ENCODE measurements at places on chromosomes 6 and 20.

DNA sequence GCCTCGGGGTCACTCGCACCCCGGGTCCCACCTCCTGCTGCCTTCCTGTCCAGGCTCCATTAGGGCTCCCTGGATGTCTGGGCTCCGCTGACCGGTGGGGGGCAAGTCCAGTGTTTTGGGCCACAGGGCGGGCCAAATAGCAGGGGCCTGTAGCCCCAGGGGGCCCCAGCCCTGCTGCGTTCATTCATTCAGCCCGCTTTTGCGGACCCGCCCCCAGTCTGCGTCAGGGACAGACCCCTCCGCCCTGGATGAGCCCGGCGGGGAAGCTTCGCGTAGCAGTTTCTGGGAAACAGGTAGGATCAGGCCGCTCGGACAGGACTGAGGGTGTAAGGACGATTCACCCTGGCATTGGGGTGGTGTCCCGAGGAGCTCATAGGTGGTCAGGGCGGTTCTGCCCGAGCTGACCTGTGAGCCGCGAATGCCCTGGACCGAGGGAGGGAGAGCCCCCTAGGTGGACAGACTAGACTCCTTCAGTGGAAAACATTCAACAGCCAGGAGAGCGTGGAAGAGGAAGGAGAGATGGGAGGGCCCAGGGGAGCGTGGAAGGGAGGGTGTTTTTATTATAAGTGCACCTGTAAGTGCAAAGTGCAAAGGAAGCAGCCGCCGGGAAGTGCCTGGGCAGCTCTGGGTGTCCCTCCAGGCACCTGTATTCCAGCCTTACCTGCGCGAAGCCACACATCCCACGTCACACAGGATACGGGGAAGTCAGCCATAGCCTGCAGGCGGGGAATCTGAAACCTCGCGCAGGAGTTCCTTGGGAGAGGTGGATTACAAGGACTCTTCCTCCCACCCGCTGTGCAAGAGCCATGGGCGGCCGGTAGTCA lies 662 bp downstream of the ENTPD6 start:
- DNase-seq: no peak

DNA sequence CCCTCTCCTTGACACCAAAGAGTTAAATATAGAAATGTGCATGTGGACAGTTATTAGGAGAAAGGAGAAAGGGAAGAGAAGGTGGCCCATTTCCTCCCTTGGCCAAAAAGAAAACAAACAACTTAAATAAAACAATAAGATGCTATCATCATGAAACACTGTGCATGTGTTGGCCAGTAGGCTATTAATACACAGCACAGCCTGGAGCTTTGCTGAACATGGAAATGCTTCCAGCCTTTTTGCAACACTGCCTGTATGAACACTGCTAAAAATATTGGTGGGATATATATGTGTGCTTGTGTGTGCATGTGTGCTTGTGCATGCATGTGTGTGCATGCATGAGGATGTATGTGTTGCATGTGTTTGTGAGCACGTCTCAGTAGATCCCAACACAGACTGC lies 100.4 kb downstream of the LY86 start:
- no peak for DNase-seq

DNA sequence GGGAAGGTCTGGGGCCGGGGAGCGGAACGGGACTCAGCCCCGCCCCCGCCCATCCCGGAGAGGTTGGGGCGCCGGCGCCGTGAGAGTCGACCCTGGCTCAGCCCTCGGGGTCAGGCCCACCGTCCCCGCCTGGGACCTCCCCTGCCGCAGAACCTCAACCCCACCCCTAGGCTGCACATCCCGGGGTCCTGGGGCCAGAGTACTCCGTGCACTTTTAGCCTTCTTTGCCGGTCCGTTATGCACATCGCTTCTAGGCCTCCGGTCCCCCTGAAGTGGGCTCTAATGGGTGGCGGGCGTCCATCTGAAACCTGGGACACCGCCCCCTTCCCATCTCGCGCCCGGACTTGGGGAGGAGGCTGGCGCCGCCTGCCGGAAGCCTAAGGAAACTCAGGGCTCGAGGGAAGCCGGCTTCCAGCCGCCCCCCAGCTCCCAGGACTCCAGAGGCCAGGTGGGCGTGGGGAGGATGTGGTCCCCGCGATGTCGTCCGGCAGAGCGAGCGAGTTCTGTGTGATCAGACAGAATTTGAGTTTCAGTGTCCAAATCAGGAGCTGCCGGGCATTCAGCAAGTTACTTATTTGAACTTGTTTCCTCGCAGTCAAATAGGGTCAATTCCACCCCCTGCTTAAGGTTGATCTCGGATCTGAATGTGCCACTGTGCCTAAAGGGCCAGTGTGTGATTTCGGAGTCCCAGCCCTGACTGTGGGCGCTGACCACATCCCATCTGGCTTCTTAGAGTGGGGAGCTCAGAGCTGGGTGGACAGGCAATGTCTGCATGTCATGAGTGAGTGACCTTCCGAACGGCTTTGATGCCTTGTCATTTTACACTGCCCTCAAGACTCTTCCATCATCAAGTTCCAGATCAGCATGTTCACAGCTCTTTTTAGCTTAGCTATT lies 47.6 kb downstream of the CPXM1 start:
- DNase-seq: no peak

GRCh38 chr20:24770628-24771541 lies 178.2 kb upstream of the CST7 start:
- DNase-seq: no peak

GRCh38 chr6:115631028-115631427 lies 429.7 kb downstream of the FRK start:
- no peak for DNase-seq

- DNase-seq: no peak
Observed at GRCh38 chr6:157019733-157020132, 242.6 kb downstream of the ARID1B start.

DNA sequence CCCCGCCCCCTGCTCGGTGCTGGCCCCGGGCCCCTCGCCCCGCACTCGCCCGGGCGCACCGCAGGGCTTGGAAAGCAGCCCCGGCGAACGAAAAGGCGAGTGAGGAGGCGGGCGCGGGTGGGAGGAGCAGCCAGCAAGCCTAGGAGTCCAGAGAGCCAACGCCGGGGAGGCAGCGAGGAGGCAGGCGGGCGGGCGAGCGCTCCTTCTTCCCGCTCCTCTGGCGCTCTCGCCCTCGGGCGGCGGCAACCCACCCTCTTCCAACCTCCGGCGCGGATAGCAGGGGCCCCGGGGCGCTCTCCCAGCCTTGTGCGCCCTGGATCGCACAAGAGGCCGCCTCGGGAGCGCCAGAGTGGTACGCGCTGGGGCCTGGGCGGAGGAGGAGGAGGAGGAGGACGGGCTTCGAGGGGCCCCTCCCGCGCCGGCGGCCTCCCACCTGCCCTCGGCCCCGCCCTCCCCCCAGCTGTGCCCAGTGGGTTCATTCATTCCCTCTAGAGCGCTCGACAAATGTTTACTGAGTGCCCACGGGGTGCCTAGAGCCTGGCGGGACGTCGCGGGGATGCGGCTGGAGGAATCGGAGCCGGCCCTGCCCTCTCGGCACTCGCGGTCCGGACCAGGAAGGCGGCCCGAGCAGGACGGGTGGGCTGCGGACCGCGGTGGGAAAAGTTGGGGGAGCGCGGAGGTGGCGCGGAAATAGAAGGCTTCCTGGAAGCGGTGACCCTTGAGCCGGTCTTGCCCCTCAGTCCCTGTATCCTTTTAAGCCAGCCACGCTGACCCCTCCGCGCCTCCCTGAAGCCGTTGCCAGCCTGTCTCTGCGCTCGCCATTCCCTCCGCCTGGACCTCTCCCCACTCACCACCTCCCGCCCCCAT lies at the start of gene BMP7:
Gene BMP7 (minus strand): TSS at position 351 of the 867 bp plus-strand sequence. CDS start 519 bp downstream, outside the sequence.
- DNase-seq: no peak

GRCh38 chr20:38222923-38223742 lies 37.4 kb downstream of the KIAA1755 start:
- no peak for DNase-seq

DNA sequence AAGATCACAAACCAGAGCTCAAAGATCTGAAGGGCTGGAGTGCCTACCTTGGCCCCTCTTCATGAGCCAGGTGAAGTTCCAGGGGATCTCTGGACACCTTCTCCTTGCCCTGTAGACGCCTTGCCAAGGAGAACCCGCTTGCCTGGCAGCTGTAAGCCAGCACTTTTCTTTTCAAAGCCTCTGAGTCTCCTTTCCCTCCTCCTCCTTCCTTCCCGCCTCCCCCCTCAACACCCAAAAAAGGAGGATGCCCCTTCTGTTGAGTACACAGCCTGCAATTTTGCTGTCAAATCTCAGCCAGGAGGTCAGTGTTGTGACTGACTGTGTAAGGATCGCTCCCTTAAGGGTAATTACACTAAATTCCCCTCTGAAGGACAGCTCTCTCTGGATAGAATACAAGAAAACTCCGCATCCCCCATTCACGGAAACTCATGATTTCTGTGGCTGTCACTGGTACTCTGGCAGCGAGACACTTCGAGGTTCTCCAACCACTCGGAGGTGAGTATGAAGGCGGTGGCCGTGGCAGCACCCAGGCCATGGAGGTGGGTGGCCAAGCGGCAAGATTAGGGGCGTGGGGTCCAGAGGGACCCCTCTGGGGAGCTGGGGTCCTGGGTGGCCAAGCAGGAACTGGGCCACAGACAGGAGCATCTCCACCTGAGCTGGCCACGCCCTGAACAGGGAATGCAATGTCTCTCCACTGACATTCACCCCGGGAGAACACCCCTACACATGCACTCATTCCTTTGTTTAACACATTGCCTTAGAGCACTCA lies 23.2 kb upstream of the FOXP4 start:
- no peak for DNase-seq

DNA sequence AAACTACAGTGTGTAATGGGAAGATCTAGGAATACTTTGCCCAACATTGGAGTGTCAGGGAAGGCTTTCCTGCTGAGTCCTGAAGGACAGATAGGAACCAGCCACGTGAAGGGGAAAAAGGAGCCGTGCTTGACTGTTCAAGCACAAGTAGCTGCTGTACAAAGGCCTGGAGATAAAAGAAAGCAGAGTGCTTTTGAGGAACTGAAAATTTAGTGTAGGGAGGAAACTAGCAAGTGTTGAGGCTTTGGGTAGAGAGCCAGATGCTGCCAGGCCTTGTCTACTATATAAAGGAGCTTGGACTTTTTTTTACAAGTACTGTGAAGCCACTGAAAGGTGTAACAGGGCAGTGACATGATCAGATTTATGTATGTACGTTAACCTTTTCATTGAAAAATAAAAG lies 39.0 kb downstream of the DSE start:
- DNase-seq: no peak

DNA sequence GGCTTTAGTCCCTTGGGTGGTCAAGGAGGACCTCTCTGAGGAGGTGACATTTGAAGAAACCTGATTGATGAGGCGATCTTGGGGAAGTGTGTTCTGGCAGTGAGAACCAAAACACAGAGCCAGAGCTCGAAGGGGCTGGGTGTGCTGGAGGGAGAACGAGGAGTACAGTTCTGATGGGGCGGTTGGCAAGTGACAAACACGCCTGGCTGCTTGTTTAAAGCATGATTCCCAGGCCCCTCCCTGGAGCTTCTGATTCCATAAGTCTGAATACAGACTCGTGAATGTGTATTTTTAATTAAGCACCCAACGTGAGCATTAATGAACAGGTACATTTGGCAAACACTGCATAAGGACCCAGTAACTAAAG lies 886 bp upstream of the NFATC2 start:
- no peak for DNase-seq

GRCh38 chr6:34090529-34090928 lies 55.4 kb downstream of the GRM4 start:
- DNase-seq: no peak

DNA sequence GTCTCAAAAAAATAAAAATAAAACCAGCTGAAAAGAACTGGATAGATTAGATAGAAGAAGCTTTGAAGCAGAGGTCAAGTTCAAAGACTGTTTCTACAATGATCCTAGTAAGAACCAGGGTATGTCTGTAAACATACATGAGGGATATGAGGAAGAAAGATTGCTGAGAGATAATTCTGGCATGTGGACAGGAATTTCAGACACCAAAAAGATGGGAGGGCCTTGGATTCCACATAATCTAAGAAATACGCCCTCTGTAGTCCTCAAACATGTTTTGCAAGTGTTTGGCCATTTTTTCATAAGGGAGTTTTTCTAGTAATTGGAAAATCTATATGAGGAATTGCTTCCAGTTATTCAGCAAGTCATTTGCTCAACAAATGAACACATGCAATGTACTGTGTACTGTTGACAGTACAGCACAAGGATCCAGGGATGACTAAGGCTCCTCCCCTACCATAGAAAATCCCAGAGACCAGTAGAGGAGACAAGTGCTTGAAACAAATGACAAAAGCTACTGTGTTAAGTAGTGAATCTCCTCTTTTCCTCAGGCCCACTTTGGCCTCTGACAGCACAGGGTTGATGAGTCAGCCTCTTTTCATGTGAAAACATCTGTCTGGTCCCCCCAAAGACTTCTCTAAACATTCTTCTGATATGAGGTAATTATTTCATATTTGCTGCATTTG lies 795.9 kb downstream of the MAFB start:
- no peak for DNase-seq

GRCh38 chr6:44858998-44859397 lies 469.1 kb upstream of the RUNX2 start:
- no peak for DNase-seq

DNA sequence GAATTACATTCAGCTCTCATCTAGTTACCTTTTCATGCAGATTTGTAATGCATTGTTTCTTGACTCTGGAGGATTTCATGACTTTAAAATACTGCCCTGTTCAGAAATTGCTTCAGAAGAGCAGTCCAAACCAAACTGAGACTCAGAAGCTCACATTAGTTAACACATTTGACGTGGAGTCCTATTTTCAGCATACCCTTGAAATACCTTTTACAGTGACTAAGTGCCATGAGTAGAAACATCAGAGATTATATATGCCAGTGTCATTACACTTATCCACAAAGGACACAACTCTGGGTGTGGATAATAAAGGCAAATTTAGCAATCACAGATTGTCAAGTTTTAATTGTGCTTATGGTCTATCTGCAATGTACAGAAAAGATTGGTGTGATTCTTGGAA lies 459.6 kb downstream of the FRK start:
- DNase-seq: no peak

DNA sequence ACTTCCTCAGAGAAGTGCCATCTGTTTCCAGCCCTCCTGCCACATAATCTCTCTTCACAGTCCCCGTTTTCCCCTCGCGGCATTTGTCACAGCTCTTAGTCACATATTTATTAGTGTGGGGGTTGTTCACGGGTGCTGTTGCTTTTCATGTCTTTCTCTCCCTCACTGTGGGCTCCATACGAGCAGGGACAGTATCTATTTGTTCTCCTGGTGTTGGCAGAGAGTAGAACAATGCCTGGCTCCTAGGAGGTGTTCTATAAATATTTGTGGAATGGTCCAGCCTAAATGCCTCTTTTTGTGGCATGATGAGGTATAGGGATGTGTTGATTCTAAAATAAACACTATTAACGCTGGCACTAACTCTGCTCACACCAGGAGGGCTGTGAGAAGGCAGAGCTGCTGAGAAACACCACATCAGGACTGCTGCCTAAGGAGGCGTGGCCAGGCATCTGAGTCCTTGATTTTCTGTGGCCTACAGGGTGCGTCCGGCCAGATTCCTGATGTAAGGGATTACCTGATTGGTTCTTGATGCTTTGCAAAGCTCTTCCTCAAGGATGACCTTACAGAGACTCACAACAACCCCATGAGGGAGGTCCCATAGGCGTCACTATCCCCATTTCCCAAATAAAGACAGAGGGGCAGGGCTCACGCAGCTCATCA lies 219.8 kb upstream of the ARID1B start:
- no peak for DNase-seq

All from activated naive CD4-positive, alpha-beta T cell (primary cell).